Hepatocyte (in vitro differentiated cells): ENCODE measurements at places on chromosomes 3 and 15. TPM values are rescaled to one million over a fixed set of nuclear protein-coding genes. Genes with fewer than 3 reads are reported as not detected.

Gene EFCC1
- 0.23 and 0.76 TPM in 2 replicates for total RNA-seq

DNA sequence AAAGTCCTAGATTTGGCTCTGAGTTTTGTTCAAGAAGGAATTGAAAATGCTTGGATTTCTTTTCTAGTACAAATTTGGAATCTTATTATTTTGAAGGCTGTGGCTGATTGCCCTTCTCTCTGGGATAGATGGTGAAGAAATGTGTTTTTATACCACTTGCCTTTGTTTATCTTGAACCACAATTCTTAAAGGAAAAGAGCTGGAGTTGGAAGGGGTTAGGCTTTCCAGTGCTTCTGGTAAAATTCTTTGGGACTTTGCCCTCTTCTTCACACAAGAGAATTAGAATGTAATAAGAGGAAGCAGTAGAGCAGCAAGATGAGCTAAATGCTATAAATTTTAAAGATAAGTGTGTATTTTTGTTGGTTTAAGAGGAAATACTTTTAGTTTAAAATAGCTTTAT lies 65.8 kb downstream of the COL6A5 start:
- H3K27ac ChIP-seq = no peak overlapping the region
- no peaks in the 10 kb centered on the region for H3K27me3 ChIP-seq
- DNase-seq = no peak
- no peaks in the 10 kb centered on the region for H3K4me1 ChIP-seq
- H3K4me3 ChIP-seq = no peak overlapping the region

DNA sequence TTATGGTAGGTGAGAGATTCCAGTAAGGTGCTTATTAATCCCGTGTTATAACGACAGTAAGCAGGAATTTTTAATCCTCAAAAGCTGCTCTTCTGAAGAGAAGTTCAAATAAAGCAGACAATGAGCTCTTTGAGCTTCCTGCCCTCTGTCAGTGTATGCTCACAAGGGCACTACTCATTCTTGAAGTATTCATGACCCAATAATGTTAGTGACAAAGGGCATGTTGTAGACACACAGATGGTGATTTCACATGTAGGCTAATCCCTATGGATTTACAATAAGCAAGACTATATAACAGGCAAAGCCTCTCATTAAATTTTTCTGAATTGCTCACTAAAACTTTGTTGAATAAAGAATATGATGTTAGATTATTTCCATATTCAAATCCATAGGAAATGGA lies 578.6 kb downstream of the RSL24D1 start:
- H3K4me3 ChIP-seq = no peak overlapping the region
- DNase-seq = peak; percentile 13
- no peaks in the 10 kb centered on the region for H3K4me1 ChIP-seq
- no peaks in the 10 kb centered on the region for H3K27me3 ChIP-seq
- no peaks in the 10 kb centered on the region for H3K36me3 ChIP-seq
- peak overlapping the region; percentile 58 for H3K27ac ChIP-seq

Gene P2RY1
- 11.9 and 14.0 TPM in 2 replicates for total RNA-seq

- H3K4me1 ChIP-seq = peaks cover 6% of the 10 kb centered on the region
- H3K27me3 ChIP-seq = no peaks in the 10 kb centered on the region
- no peak overlapping the region for H3K4me3 ChIP-seq
Observed at GRCh38 chr3:126081618-126082361, 2.1 kb downstream of the SLC41A3 start.

DNA sequence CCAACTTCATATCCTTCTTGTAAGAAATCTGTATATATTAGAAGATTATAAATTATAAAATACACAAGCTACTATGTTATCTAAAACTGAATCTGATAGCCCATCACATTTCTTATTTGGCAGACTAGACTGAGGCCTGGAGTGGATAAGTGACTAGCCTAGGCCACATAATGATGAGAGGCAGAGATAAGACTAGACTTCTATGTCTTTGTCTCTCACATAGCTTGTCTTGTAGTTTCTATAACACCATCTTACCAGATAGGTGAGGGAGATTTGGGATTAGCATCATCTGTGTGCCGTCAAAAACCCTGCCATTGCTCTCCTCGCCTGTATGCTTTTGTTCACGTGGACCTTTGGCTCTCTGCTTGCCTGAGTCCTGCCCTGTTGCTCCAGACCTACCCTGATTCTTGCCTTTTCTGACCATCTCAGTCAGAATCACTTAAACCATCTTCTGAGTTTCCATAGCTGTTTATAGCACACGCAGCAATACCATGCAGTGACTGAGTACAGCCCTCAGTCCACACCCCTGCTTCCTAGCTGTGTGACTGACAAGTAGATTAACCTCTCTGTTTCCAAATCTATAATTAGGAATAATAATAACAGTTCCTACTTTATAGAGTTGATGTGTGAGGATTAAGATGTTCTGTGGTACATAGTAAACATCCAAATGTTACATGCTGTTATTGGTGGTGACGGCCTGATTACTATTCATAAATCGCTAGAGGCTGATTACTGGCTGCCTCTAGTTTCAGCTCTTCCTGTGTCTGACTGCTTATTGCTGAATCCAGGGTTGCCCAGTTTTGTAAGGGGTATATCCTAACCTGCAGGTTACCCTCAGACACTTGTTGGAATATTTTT lies 49.7 kb downstream of the PDE8A start:
- peaks cover 70% of the 10 kb centered on the region for H3K4me1 ChIP-seq
- DNase-seq = no peak
- H3K27me3 ChIP-seq = no peaks in the 10 kb centered on the region
- no peaks in the 10 kb centered on the region for H3K36me3 ChIP-seq
- no peak overlapping the region for H3K4me3 ChIP-seq

DNA sequence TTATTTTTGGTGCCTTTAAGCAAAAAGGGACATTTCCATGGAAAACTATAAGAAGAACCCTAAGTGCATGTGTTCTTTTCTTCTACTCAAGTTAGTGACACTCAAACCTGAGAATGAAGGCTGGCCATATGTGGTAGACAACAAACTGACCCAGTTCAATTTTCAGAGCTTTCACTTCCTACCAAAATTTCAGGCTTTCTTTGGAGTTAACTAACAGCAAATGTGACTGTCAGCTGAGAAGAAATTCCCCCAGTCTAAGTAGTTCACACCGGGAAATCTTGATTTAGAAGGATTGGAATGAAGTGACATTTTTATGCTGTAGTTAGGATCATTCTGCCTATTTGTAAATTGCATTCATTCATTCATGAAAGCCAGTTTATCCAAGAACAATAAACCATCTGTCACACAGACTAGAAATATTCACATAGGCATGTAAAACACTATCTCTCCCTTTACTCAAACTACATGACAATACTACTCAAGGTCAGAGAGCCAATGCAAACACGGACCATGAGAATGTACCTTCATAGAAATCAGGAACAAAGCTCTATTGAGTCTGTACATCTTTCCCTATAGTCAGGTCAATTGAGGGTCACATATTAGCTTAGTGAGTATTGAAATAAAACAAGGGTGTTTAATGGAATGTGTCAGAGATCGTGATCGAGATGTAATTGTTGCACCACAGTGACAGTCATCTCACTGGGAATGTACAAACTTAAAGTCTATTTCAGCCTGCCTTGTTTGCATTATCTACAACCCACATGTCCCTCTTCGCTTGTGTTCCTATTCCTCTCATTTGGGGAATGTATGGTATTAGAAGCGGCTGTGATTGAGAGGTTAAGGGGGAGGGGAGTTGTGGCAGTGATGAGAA lies 113.8 kb upstream of the TGFBR2 start:
- H3K36me3 ChIP-seq = no peaks in the 10 kb centered on the region
- H3K4me3 ChIP-seq = no peak overlapping the region
- H3K27ac ChIP-seq = no peak overlapping the region
- no peaks in the 10 kb centered on the region for H3K27me3 ChIP-seq
- DNase-seq = no peak
- H3K4me1 ChIP-seq = peaks cover 26% of the 10 kb centered on the region

Gene MST1R
- total RNA-seq = 7.5 and 8.7 TPM in 2 replicates

DNA sequence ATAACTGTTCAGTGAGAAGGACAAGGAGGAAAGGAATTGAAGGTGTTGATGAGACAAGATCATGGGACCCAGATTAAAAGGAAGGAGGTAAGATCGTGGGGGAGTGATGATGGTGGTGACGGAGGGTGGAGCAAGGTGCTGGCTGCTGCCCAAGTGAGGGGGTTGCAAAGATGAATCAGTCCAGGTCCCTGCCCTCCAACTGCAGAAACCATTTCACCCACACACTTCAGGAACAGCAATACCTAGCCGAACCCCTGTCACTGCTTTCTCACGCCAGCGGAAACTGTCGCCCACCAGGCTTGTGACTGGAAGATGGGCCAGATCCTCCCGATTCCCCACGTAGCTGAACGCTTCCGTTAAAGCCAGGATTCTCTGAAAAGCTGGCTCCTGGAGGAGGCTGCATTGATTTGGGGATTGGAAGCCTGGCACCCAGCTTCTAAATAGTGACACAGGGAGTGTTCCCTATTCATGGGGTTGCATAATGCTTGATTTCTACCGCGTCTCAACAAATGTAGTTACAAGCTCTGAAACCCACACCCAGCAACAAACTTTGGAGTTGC lies 3.2 kb upstream of the LSG1 start:
- no peaks in the 10 kb centered on the region for H3K36me3 ChIP-seq
- no peak overlapping the region for H3K4me3 ChIP-seq
- no peak for DNase-seq
- peaks cover 7% of the 10 kb centered on the region for H3K27me3 ChIP-seq

- H3K4me3 ChIP-seq = no peak overlapping the region
- no peaks in the 10 kb centered on the region for H3K27me3 ChIP-seq
- H3K27ac ChIP-seq = no peak overlapping the region
- no peaks in the 10 kb centered on the region for H3K4me1 ChIP-seq
- no peak for DNase-seq
Observed at GRCh38 chr15:63991706-63992105, 54.6 kb downstream of the DAPK2 start.

Gene PAQR5
- 2.1 and 2.6 TPM in 2 replicates for total RNA-seq

- H3K36me3 ChIP-seq = no peaks in the 10 kb centered on the region
- no peak for DNase-seq
- H3K4me3 ChIP-seq = no peak overlapping the region
- H3K27ac ChIP-seq = no peak overlapping the region
- H3K4me1 ChIP-seq = peaks cover 12% of the 10 kb centered on the region
Observed at GRCh38 chr3:196192524-196193051, 18.6 kb downstream of the ZDHHC19 start.

GRCh38 chr3:90102146-90102545 lies 994.7 kb downstream of the EPHA3 start:
- no peaks in the 10 kb centered on the region for H3K36me3 ChIP-seq
- DNase-seq = no peak
- no peak overlapping the region for H3K27ac ChIP-seq

DNA sequence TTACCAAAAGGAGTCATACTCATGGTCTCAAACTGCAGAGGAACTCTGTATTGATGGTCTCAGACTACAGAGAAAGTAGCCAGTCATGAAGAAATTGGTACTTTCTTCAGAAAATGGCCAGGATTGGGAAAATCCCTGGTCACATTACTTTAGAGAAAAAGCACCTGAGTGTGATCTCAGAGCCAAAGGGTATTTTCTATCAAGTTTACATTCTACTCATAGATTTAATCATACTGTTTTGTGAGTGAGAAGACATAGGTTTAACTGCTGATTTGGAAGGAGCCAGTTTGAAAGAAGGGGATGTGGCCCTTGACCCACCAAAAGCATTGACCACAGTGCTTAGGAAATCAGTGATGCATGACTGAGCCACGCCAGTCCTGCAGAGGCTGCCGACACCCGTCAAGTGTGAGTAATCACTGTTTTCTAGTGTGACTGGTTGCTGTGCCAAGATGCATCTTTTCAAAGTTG lies 203.6 kb downstream of the AKAP13 start:
- no peaks in the 10 kb centered on the region for H3K36me3 ChIP-seq
- no peaks in the 10 kb centered on the region for H3K27me3 ChIP-seq
- H3K4me1 ChIP-seq = peaks cover 44% of the 10 kb centered on the region

Gene LIPH
- total RNA-seq = 10.7 and 442 TPM in 2 replicates

- H3K4me1 ChIP-seq = no peaks in the 10 kb centered on the region
- H3K27ac ChIP-seq = no peak overlapping the region
- no peak overlapping the region for H3K4me3 ChIP-seq
- H3K27me3 ChIP-seq = peaks cover 3% of the 10 kb centered on the region
- H3K36me3 ChIP-seq = no peaks in the 10 kb centered on the region
- no peak for DNase-seq
Observed at GRCh38 chr15:37136666-37137065, 36.3 kb upstream of the MEIS2 start.

DNA sequence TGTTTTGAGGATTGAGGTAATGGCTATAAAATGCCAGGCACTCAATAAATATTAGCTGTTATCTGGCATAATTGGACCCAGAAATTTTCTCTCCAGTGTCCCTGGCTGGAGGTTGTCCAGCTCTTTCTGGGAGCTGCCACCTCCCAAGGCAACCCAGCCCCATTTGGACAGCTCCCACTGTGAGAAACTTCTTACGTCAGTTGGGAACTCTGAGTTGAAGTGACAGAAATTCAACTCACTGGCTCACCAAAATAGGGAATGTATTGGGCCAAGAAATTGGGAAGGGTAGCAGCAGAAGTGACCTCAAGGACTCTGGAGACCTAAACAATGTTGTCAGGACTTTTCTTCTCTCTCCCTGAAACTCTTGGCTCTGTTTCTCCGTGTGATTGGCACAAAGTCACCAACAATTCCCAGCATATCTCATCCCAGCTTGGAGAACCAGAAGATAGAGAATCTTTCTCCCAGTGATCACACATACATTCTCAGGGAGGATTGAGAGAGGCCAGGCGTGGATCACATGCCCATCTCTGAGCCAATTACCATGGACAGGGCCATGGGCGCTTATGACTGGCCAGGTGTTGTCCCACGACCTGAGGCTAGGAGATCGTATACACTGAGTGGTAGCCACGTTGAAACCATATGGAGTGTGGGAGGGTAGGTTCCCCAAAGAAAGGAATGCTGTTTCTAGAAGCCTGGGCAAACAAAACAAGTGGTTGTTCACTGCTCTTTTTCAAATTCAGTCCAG lies 22.5 kb upstream of the HCN4 start:
- peaks cover 14% of the 10 kb centered on the region for H3K4me1 ChIP-seq
- H3K27ac ChIP-seq = no peak overlapping the region
- H3K4me3 ChIP-seq = no peak overlapping the region
- no peak for DNase-seq
- H3K27me3 ChIP-seq = no peaks in the 10 kb centered on the region
- no peaks in the 10 kb centered on the region for H3K36me3 ChIP-seq

Gene COLQ
- total RNA-seq = 0.27 and 5.5 TPM in 2 replicates

DNA sequence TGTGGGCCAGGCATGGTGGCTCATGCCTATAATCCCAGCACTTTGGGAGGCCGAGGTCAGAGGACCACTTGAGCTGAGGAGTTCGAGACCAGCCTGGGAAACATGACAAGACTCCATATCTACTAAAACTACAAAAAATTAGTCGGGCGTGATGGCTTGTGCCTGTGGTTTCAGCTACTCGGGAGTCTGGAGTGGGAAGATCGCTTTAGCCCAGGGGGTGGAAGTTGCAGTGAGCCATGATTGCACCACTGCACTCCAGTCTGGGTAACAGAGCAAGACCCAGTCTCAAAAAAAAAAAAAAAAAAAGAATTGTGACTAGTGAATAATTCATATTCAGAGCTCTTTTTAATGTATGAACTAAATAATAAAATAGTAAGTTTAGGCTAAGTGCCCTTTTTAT lies 87.8 kb upstream of the TSEN2 start:
- H3K27ac ChIP-seq = no peak overlapping the region
- no peaks in the 10 kb centered on the region for H3K36me3 ChIP-seq
- H3K27me3 ChIP-seq = no peaks in the 10 kb centered on the region
- H3K4me1 ChIP-seq = peaks cover 3% of the 10 kb centered on the region
- H3K4me3 ChIP-seq = no peak overlapping the region
